ENCODE measurements at places on chromosomes 2 and 18.

GRCh38 chr18:39666541-39666940 is 2100.9 kb upstream of the CELF4 start:
- no peak for DNase-seq

DNA sequence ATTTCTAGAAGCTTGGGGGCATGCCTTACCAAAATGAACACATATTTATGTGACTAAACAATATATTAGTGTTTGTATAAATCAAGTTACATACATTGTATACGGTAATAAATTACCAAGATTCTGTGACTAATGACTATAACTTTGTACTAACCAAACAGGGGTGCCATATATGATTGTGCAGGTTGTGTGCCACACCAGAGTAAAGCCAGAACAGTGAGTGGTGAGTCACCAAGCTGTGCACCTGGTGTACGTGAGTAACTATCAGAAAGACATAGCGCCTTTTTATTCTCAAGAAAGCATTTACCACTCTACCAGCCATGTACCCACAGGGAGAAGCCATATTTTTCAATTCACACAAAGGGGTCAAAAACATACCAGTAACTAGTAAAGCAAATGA is 453.2 kb upstream of the PIK3C3 start:
- no peak for DNase-seq

DNA sequence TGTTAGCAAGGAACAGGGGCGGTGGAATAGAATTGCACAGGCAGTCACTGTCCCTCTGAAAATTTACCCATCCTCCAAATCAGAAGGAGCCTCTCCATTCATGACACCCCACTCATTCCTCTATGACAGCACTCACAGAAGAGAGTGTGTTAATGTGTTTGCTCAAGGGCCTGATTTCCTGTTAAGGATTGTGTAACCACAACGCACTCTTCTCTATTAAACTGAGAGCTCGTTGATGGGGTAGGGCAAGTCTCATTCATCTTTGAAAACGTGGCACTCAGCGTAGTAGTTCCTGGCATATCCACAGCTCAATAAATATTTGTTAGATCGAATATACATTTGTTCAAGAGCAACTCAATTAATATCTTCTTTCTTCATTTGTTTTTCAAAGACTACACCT is 106.4 kb downstream of the VAPA start:
- no peak for DNase-seq

DNA sequence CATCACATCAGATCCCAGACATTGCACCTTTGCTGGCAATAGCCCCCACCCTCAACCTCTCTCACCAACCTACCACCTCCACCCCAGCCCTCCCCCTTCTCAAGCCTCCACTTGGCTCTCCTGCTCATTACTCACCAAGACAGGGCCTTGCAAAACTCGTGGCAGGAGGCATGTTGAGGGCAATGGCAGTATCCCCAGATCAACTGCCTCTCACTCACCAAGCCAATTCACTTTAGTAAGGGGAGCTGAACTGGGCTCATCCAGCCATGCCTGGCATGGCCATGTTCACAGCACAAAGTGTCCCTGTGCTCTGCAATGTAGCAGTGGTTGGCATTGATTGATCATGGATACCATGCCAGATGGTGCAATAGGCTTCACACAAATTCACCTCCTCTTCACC is 46.3 kb upstream of the TEX51 start:
- DNase-seq, result no peak
